SK-N-DZ (cell line): ENCODE measurements at places on chromosomes 3 and 15.
A peak's percentile ranks its signal among the peaks of the same experiment; 100 is the strongest.

DNA sequence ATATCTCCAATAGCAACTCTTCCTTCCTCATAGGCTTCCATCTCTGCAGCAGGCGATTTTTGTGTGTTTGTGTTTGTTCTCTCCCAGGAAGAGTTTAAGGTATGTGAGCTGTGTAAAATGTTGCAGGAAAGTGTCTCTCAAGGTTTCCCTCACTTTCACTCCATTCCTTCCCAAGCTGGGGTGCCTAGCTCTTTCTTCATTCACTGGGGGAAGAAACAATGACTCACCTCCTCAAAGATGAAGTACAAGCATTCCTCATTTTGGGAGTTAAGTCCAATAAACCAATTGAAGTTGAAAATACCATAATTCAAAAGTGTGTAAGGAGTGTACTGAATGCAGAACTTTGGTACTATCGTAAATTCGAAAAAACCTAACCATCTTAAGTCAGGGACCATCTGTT lies 422.7 kb upstream of the CFAP20DC start:
- DNase-seq = no peak

DNA sequence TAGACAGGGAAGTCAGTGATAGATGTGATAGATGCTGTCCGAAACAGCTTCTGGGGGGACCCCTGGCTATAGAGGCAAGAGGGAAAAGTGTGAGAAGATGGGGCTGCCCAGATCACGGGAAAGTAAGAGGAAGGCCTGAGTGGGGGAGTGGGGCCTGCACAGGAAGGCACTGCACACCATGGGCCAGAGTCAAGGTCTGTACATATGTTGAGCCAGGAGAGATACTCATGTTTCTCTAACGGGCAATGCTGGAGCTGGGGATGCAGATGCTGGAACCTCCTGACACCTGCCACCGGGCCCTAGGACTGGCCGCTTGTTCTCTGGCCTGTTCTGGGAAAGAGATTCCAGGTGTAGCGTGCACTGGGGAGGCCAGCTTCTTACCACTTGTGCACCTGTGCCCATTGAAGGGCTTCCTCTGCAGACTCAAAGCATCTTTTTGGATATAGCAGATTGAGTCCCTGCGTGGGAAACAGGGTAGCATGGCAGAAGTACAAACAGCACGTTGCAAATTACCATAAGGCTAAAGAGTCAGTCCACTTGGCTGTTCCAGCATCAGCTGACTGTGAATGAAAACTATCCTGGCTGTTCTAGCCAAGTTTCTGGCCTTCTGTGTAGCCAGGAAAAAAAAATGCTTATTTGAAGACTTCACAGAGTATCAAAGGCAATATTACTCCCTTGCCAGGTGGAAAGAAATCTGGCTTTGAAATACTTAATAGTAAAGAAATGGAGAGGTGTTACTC lies 77.1 kb upstream of the GSK3B start:
- DNase-seq = no peak

DNA sequence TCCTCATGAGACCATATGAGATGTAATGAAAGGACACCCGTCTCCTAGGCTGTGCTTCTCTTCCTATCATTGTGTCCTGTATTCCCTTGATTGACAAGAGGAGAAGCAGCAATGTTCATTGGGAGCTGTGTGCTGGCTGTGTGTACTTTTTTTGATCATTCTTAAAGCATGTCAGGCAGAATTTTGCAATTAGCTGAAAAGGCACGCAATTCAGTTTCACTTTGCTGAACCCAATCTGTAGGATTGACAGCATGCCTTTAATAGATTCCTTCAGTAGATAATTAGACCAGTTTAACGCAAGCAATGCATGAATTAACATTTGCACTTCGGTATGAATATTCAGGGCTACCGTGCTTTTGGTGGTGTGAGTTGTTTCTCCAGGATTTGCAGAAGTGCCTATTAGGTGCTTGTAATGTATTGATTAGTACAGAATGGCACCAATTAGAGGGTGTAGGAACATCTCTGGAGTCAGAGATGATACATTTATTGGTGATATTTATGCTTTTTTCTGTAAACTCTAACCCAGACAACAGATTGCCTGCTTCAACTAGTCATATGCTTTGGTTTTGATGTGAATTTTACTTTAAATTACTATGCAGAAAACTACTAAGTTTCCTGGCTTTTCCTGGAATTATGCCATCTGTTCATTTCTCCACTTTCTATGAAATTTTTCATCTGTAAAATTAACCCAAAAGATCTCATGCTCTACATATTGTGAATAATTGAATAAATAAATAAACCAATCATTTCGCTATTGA lies 114.3 kb downstream of the NSUN3 start:
- no peak for DNase-seq

- no peak for DNase-seq
Measured at GRCh38 chr3:189714991-189715961, 84.1 kb downstream of the TP63 start.

DNA sequence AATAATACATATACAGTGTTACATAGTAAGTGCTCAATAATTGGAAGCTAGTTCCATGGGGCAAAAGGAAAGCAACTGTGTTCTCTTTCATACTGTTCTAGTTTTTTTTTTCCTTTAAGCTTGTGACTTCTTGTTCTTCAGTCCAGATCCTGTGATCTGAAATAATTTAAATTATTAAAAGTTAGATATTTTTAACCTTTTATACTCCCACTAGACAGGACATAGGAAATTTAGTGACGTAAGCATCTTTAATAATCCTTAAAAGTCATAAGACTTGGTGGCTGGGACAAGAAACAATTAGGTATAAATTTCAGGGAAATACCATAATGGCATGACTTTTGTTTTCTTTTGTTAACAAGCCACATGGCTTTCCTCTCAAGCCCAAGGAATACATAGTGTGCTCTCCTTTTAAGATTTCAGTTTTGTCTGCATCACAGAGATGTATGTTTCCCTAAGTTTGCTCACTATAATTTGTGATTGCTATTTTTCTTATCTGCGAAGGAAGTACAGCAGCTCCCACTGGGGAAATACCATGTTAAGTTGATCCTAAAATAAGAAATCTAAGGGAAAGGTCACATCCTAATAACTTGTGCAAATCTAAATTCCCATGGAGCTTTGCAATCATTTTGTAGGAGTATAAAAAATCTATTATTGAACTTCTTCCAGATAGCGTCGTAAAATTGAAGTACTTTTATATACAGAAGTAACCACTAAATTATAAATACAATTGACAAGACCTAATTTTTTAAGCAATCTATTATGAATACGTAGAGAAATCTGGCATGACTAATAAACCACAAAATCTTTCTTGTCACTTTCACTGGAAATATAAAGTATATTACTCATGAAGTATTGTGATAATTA lies 30.1 kb downstream of the PPARG start:
- DNase-seq = no peak

DNA sequence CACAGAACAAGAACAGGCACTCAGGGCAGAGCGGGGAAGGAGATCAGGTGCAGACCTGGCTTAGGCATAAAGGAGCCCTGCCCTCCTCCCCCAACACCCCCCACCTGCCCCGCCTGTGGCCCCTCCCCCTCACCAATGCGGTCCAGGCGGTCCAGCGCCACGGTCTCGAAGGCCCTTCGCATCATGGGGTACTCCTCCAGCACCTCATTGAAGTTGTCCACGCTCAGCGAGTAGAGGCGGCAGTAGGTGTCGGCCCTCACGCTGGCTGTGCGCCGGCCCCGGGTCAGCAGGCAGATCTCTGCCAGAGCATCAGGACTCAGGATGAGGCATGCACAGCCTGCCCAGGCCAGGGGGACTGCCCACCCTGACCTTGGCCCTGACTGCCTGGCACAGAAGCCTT lies 44.8 kb downstream of the HCN4 start:
- DNase-seq = no peak

- DNase-seq = peak; percentile 52
Measured at GRCh38 chr15:31228980-31229826, 97.4 kb upstream of the KLF13 start.

GRCh38 chr3:169695031-169695430 lies 31.5 kb upstream of the MECOM start:
- DNase-seq = no peak

GRCh38 chr3:170680593-170680992 lies 94.7 kb upstream of the SLC7A14 start:
- DNase-seq = no peak

DNA sequence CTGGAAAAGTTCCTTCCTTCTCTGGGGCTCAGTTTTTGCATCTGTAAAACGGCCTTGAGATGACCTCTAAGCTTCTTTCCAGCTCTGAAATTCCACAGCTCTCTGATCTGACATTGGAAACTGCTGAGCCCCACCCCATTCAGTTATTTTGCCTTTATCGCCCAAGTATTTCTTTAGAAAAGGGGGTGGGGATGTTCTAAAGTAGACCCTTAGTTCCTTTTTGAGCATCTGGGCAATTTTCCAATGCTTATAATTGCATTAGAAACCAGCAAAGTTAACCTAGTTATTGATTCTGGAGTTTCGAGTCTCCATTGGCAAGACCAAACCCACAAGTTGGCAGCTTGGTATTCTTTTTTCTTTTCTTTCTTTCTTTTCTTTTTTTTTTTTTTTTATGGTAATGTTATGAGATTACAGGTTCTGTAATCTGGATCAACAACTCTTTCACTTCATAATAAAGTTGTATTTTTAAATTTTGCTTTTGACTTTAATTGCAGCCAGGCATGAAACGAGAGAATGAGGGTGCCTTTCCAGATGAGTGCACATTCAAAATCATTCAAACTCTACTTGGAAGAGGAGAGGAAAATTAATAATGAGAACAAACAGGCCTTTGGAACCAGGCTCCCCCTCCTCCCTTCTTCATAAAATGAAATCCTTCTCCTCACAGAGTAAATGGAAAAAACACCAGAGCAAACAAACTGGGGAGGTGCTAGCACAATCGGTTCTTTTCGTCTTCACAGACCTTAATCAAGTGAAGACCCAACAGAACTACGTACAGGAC lies 76.8 kb upstream of the LRIG1 start:
- no peak for DNase-seq

GRCh38 chr15:50183112-50183794 lies 1.3 kb downstream of the SLC27A2 start:
- no peak for DNase-seq

GRCh38 chr3:15360788-15361493 lies 28.6 kb upstream of the SH3BP5 start:
- no peak for DNase-seq

- DNase-seq = no peak
Measured at GRCh38 chr15:56608993-56609392, 124.3 kb downstream of the ZNF280D start.

GRCh38 chr3:119609301-119609700 lies 11.6 kb downstream of the PLA1A start:
- DNase-seq = no peak

DNA sequence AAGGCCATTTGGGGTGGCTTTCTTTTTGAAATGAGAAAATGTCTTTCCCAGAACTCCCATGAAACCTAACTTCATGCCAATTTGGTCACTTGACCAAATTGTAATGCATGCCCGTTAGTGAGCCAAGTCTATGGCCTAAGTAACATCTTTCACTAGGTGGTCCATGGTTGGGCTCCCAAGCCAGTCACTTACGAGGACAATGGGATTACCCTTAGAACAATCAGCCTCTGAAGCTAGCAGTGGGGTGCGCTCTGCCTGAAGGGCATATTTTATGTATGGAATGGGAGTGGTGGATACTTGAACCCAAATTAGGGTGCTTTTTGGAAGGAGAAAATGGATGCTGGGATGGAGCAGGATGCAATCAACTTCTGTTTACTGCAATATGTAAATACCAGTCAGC lies 127.4 kb upstream of the GOLIM4 start:
- no peak for DNase-seq

DNA sequence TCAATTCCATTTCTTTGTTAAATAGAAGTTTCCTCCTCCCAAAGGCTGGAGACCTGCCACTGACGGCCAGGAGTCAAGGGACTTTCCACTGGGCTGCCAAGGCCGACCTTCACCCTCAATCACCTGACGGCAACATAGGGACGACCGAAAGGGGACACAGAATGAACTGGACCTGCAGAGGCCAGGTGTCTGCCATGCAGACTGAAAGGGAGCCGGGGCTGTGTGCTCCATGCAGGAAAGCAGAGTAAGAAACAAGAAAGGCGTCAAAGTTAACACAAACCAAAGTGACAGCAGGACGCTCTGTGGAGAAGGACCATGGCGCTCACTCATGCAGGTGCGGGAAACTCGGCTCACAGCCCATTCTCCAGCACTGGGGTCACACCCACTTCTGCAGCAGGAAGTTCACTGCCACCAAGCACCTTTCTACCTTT lies 26.1 kb downstream of the ZXDC start:
- no peak for DNase-seq

DNA sequence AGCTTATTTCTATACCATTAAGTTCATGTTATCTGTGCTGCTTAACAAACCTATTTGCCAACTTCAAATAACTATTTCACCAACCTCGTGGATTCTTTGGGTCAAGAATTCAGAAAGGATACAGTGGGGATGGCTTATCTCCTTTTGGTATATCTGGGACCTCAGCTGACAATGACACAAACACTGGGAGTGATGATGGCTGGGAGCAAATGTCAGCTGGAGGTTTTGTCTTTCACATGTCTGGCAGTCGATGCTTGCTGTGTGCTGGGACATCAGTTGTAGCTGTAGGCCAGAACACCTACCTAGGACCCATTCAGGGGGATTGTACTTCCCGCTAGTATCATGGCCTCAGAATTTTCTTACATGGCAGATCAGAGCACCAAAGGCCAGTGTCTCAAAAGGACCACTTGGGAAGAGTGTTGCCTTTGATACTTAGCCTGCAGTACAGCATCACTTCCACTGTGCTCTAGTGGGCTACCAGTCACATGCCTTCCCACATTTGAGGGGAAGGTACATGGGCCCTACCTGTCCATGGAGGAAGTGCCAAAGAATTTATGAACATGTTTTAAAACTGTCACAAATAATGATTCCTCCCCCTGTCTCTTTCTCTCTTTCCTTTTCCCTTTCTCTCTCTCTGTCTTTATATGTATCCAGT lies 23.7 kb upstream of the FAM98B start:
- DNase-seq = no peak

GRCh38 chr3:14019459-14019858 lies 105.2 kb downstream of the CHCHD4 start:
- no peak for DNase-seq

- DNase-seq = peak; percentile 73
Measured at GRCh38 chr3:116741467-116741866, 31.9 kb downstream of the TUSC7 start.

- DNase-seq = no peak
Measured at GRCh38 chr15:70357453-70357852, 259.7 kb upstream of the TLE3 start.

DNA sequence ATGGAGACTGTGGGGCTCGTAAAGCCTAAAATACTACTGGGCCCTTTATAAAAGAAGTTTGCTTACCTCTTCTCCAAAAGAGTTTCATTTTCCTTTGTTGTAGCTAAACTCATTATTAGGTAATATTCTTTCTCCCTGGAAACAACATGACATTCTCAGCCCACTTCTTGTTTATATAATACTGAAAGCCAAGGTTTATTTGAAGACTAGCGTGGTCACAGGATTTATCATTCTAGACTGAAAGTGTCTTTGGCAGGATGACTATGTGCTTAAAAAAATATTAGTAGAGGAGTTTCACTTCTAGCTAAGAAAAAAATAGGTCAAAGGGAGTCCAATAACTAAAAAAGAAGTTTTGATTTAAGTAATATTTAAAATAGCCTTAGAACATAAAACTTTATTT lies 1085.2 kb upstream of the CADM2 start:
- no peak for DNase-seq

- DNase-seq = no peak
Measured at GRCh38 chr15:90711418-90711824, 5.7 kb upstream of the BLM start.
